ENCODE measurements at places on chromosomes 4 and X. TPM values are rescaled to one million over a fixed set of nuclear protein-coding genes. Genes with fewer than 3 reads are reported as not detected.

- no peak for DNase-seq
Measured at GRCh38 chr4:77092975-77093374, 17.2 kb upstream of the CCNI start.

DNA sequence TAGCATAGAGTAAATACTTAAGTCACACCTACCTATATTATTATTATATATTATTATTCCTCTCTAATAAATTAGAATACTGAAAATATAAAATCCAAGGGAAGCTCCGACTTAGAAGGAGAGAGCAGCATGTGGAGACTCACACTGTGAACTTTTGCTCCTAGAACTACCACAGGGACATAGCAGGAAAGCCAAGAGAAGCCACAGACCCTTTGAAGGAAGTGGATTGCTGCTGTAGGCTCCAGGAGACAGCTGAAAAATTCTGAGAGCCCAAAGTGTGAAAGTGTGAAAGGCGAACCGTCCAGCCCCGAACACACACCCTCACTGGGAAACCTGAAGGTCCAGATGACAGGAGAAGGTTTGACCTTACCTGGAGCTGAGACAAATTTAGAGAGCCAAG, 177.0 kb downstream of the FAM13A start:
- no peak for DNase-seq

DNA sequence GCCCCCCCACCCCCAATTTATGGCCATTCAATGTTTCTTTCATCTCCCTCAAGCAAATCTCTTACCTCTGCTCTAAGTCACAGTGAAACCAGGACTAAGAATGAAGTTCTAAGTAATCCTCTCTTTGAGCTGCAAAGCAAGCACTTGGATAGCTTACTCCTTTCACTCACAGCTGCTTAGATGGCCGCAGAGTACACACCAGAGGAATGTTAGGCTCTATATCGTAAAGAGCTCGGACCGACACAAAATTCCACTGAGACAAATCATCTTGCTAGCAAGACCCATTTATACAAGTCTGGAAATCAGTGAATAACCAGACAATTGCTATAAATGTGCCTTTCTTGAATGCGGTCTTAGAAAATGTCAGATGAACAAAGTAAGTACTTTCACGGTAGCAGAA, 135.0 kb downstream of the IDS start:
- DNase-seq, result peak; percentile 52

Gene AMTN
- not detected for polyA plus RNA-seq

Gene ALG13
- 79.9 TPM for polyA plus RNA-seq

DNA sequence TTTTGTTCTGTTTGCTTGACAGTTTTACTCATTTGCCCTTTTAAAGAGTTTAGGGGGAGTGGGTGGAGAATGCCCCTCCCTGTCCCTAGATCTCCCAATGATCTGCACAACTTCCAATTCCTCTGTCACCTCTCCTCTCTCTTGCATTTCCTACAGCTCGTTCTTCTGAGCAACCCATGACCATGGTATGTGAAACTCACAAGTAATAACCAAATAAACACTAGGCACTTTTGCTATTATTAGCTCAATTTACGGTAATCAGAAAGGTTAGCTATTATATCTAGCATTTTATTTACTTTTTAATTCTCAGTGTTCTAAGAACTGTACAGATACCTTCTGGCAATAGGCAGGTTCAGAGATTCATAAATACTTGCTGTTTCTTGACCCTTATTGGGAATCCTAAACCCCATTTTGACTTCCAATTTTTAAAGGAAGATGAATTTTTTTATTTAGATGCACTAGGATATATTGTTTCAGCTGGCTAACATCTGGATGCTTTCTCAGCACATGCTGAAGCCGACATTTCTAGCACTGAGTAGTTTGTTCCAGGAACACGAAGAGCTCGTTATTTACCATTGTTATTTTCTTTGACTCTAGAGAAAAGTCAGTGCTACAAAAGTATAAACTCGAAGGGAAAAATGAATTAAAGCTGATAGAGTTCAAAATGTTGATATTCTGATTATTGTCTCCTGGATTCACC, 194.7 kb upstream of the TLL1 start:
- DNase-seq, result no peak

DNA sequence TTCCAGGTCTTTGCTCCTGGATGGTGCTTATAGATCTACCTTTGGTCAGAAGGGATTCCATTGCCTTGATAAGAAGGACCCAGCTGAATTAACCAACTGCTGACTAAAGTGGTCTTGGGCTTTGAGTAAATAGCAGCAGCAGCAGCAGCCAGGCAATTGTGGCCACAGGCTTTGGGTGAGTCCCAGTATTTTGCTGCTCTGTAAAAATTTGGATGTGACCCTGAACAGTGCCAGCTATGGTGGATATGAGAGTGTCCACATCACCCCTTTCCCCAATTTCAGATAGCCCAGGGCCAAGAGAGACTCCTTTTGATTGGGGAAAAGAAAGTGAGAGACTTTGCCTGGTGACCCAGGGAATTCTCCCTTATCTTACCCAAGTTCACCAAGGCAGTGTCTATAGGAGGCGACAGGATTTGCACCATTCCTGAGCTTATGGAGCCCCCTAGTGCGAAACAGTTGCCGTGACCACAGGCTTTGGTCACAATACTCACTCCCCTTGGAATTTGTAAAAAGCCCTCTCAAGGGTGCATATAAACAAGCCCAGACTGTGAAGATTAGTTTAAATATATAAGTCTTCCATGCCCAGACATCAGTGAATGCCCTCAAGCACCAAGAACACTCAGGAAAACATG, 518.0 kb downstream of the TMA16 start:
- no peak for DNase-seq

GRCh38 chr4:8914461-8915171, 43.0 kb upstream of the HMX1 start:
- DNase-seq, result no peak

- no peak for DNase-seq
Measured at GRCh38 chrX:113399506-113400192, 559.0 kb upstream of the AMOT start.

DNA sequence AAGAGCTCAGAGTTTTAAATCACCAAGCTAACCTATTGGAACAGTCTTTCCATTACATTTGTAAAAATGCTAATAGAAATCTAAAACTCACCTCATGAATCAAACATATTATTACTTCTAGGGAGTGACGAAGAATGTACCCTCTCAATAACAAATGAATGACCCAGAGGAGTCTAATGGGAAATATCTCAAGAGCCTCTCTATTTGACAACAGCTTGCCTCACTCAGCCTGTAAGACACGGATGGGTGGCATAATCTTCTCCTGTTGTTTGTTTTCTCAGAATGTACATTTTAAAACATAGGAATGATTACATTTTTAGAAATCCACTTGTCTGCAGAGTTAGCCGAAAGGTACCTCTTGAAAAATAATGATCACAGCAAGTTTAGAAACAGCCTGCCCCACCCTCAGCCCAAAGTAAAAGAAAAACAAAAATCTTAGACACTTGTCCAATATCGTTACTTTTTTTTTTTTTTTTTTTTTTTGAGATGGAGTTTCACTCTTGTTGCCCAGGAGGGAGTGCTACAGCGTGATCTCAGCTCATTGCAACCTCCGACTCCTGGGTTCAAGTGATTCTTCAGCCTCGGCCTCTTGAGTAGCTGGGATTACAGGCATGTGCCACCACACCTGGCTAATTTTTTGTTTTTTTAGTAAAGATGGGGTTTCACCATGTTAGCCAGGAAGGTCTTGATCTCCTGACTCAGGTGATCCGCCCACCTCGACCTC, 183.6 kb upstream of the FTHL17 start:
- DNase-seq, result no peak

- no peak for DNase-seq
Measured at GRCh38 chr4:1396806-1397455, 9.3 kb downstream of the NKX1-1 start.

DNA sequence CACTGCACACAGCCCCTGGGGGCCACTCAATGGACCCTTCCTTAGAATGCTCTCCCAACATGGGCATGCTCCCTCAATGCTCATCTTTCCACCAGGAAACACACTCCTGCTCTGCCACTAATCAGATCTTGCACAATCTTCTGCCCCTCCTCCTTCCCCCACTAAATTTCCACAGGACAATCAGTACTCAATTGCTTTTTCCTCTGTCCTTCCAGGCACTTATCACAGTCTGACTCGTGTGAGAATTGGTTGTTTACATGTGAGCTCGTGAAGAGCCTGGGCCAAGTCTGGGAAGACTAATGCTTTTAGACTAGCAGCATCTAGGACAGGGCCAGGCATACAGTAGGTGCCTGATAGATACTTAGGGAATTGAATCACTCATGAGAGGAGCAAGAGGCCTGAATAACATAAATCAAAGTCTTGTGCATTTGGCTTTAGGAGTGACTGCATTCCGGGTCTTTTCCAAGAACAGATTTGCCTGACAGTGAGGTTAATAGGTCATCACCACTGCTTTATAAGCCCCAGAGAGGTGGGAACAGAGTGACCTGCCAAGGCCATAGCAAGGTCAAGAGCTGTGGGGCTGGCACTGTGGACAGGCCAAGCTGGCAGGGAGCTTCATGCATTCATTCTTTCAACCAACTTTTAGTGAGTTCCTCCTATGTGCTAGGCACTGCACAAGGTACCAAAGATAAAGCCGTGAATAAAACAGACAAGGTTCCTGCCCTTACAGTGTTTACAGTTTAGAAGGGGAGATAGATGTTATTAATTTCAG, 55.0 kb downstream of the PRPS1 start:
- no peak for DNase-seq

- no peak for DNase-seq
Measured at GRCh38 chrX:55742649-55743048, 25.1 kb downstream of the RRAGB start.

GRCh38 chr4:6909970-6910339, 329 bp downstream of the TBC1D14 start:
- no peak for DNase-seq

DNA sequence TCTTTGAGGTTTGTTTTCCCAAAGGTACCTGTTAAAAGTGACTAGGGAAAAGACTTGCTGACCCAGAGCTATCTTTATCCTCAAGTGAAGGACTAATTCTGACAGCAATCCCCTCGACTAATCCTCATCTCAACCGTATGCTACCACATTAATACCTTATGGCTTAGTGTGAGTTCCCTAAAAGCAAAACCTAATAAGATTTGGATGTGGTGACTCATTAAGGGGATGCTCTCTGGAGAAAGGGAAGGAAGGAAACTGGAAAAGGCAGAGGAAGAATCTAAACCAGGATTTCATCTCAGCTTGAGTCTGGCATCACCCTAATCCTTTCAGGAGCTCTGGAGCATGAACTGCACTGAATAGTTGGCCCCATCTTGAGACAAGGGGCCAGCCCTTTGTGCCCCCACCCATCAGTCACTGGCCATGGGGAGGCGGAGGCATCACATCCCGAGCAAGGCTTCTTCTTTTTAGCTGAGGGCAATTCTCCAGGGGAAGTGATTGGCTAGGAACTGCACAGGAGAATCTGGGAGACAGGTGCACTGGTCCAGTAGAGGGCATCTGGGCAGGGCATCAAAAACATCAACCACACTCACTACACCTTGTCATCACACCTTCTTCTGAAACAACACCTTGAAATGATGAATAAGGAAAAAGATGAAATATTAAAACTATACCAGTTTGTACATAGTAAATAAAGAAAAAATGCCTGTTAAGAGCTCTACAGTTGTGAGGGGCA, 6.9 kb upstream of the BBS7 start:
- DNase-seq, result no peak

- no peak for DNase-seq
Measured at GRCh38 chr4:184471881-184472613, 2.3 kb downstream of the IRF2 start.

DNA sequence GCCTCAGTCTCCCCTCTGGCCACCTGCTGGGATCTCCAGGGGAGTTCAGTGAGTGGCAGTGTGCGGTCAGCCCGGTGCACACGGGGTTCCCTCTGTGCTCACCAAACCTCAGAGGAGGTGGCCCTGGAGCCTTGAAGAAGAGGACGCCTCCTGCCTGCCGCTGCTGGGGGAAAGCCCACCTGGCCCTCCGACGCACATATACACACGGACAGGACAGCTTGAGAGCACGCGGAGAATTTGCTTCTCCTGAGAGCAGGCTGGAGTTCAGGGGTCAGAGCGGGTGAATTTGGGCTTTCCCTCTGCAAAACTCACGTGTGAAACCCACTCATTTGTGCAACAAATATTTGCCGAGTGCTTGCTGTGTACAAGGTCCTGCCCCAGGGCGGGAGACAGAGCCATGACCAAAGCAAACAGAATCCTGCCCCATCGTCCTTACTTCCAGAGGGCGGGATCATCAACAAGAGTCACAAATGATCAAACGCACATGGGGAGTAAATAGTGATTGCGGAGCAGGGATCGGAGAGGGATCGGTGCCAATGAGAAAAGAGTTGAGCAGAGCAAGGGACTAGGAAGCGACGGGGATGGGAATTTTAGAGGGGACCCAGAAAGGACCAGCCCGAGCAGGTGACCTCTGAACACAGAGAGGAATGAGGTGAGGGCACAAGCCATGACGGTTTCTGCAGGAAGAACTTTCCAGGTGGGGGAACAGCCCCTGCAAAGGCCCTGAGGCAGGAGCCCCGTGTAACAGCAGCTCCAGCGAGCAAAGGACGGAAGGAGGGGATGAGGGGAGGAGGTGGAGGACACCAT, 17.6 kb downstream of the BLOC1S4 start:
- no peak for DNase-seq

GRCh38 chr4:60201052-60201673, 999.0 kb upstream of the ADGRL3 start:
- DNase-seq, result peak; percentile 4

DNA sequence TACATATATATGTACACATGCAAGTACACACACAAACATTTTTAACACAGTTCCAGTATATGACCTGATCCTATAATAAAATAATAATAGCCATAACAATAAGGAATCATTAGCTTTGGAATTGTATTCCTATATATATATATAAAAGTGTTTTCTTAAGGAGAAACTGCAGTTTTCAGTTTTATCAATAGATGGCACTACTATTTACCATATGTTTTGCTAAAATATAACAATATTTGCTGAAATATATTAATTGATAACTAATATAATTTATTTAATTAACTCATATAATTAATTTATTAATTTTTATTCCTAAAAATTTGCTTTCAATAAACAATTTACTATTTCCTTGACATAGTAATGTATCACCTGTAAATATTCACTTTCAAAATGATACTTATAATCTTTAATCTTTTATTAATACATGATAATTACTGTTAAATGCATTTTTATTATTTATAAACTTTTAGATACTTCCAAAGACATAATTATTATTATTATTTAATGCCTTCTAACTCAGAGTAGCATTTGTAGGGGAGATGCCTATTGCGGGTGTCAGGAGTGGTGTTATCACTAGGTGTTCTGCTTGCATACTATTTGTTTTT, 599.5 kb downstream of the FSTL5 start:
- DNase-seq, result no peak

Gene TMPRSS11E
- not detected for polyA plus RNA-seq

Gene SMR3B
- polyA plus RNA-seq, result not detected

- no peak for DNase-seq
Measured at GRCh38 chr4:134798573-134798972, 597.0 kb upstream of the PABPC4L start.

DNA sequence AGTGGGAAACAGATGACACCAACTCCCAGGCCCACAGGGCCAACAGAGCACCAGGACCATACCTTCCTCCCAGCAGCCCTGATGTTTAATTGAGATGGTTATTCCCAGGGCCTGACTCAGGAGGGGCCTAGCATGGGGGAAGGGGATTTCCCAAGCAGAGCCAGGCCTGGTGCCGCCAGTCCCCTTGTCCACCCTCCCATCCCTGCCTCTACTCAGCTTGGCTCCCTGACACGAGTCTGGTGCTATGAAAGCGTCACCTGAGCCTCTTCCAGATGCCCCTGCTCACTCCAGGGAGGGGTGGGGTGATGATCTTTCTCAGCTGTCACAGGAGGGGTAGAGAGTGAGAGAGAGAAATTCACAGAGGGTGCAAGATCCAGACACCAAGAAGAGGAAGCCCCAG, 72.7 kb downstream of the EFNB1 start:
- DNase-seq, result no peak

GRCh38 chrX:117985241-117985640, 131.4 kb downstream of the KLHL13 start:
- no peak for DNase-seq
